Stimulated activated CD8-positive, alpha-beta memory T cell treated with anti-CD3 and anti-CD28 coated beads, Interleukin-4, amount 100 ng/mL, for 1 hour (primary cell): ENCODE measurements at places on chromosomes 1 and 21.

- DNase-seq: no peak
These were observed 197.2 kb downstream of the HLX start for GRCh38 chr1:221076391-221076811.

- DNase-seq: no peak
These were observed 1.1 kb upstream of the ANKRD35 start for GRCh38 chr1:145886816-145887215.

DNA sequence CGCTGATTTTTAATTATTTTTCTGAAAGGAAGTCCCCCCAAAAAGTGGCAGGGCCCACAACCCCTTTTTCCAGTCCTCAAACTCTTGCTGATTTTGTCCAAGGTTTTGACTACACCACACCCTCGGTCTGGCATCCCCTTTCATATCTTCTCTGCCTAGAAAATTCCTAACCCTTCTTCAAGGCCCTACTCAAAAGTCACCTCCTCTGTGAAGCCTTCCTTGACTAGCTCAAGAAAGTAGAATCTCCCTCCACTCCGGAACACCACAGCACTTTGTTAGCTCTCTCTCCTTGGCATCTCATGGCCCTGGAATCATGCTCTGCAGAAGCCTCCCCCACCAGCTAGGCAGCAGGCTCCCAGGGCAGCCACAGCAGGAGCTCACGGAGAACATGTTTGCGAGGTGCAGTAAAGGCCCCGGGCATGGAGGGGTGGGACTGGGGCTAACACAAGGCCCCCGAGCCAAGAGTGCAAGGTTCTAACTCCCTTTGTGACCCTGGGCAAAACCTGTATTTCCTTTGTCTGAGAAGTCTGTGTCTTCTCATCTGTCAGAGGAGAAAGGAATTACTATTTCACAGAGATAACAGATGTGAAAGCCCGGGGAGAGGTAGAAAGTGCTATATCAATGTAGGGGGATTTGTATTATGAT, 17.7 kb upstream of the S100A7 start:
- DNase-seq: no peak

GRCh38 chr1:21294266-21294989, 4.2 kb upstream of the ECE1 start:
- DNase-seq: peak; percentile 57

DNA sequence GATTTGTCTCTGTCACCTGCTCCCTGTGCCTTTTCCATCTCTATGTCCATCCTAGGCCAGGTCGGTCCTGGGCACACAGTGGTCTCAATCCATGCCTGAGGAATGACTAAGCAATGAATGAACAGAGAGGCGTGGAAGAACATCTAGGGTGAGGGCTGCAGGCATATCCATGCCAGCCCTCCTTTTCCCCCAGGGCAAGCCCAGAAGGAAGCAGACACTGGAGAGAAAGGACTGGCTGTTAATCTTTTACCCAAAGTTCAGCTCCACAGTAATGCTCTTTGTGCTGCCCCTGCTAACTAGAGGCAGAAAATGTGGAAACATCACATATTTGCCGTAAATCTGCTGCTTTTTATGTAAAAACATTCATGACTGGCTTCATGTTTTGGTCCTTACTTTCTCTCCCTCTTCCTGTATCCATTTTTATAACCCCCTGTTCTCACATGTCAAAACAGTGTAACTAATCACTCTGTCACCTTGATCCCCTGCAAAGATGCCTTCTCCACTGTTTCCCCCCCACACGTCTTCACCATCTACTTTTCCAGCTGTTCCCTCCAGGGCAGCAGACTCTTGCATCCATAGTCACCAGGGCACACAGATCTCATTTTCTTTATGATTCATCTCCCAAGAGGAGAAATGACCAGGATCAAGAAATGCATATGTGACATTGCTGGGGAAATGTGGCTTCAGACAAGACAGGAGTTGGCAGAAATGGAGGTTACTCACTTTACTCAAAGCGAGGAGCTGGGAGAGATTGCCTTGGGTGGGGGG, 166.4 kb upstream of the PROX1 start:
- DNase-seq: no peak

GRCh38 chr1:204317170-204317569, 42.6 kb downstream of the PLEKHA6 start:
- no peak for DNase-seq

DNA sequence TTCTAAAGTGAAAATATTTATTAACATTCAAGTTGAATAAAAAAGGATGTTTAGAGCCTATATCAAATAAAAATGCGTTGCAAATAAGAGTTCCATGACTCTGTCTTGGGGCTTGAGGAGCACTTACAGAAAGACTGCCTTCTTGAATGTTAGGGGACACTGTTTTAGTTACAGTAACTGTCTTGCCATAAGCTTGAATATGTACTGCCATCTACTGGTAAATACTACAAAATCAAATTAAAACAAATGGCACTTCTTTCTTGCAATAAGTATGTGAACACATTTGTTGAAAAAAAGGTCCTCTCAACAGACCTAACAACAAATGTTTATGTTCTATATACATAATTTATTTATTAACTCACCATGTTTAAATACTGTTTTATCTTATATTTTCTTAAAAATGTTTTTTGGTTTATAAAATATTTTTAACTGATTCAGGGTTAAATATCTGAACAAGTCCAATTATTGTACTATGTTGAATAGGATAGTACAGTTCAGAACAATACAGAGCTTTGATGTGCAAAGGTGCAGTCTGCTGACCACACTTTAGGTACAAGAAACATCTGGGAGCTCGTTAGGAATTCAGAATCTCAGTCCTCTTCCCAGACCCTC, 199.5 kb downstream of the LRRIQ3 start:
- no peak for DNase-seq

GRCh38 chr1:8727809-8728213, 89.6 kb downstream of the RERE start:
- no peak for DNase-seq

DNA sequence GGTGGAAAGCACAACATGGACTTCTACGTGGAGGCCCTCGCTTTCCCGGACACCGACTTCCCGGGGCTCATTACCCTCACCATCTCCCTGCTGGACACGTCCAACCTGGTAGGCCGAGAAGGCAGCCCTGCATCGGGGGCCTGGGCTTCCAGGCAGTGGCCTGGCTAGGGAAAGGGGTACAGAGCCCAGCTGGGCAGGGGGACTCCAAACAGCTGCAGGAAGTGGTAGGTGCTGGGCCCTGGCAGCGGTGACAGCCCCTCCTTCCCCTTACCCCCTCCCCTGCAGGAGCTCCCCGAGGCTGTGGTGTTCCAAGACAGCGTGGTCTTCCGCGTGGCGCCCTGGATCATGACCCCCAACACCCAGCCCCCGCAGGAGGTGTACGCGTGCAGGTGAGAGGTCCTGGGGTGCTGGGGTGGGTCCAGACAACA, 30.0 kb upstream of the PADI6 start:
- no peak for DNase-seq

DNA sequence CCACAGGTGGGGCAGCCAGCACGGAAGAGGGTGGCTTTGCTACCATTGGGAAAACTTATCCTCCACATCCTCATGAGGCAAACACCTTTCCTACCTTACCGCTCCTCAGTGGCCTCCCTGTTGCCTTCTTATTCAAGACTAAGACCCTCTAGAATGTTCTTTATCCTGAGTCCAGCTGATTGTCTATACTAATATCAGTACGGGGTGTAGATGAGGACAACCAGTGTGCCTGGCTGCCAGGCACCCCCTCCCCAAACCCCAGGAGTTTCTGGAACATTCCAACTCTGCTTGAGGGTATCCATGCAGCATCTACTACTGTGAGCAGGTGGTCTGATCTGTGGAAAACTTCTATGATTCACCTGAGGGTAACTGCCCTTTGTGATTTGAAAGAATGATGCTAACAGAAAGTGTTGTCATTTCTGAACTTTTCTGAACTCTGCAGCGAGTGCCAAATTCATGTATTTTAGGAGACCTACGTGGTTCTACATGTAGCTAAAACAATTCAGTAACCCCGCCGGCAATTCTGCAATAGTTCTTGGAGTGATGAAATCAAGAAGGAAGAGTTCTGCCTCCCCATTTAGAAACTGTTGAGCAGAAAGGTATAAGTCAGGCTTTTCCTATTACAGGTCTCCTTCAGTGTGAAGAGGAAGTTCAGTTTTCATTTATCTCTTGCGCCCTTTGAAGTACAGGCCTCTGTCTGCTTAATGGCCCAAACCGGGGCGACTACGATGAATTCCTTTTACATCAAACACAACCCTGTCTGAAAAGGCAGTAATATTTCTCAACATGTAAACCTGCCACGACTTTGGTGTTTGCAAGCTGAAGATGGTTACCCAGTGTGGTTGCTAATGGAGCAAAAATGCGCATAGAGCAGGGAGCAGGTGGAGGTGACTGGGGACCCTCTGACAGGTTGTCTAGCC, 80.4 kb downstream of the RUNX1 start:
- DNase-seq: no peak

DNA sequence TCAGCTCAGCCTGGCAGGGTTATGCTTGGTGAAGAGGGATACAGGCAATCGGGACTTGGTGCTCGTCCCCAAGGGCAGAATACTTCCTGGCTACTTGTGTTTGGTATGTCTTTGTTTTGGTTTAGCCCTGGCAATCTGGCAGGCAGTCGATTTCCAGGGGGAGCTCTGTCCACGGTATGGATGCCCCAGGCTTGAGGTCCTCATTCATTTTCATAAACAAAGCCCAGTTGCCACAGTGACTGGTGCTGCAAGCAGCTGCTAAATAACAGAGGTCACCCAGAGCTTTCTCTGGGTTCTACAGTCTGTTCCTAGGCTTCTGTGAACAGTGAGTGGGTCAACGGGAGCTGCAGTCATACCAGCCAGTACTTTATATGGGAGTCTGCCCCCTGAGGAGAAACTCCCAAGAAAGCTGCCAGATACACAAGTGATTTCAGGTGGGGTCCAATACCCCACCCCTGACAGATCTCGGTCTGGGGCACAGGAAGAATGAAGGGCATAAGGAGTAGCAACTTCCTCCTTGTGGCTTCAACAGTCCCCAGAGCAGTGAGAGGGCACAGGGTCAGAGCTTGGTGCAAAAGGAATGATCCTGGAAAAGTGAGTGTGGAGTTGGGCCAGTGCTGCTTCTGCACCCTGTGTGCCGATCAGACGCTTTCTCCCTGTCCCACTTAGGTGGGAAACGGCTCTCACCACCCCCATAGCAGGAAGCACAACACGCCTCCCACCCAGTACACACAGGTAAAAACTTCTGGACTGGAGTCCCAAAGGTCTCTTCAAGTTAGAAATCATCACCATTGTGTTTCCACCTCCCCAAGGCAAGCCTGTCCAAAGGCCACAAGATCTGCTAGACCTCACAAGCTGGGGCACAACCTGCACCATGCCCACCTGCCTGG, 55.5 kb downstream of the TGFBR3 start:
- no peak for DNase-seq

- no peak for DNase-seq
These were observed 3.7 kb upstream of the TMEM61 start for GRCh38 chr1:54976747-54977146.
